ENCODE measurements at places on chromosomes 3 and 15. TPM values are rescaled to one million over a fixed set of nuclear protein-coding genes. Genes with fewer than 3 reads are reported as not detected.

DNA sequence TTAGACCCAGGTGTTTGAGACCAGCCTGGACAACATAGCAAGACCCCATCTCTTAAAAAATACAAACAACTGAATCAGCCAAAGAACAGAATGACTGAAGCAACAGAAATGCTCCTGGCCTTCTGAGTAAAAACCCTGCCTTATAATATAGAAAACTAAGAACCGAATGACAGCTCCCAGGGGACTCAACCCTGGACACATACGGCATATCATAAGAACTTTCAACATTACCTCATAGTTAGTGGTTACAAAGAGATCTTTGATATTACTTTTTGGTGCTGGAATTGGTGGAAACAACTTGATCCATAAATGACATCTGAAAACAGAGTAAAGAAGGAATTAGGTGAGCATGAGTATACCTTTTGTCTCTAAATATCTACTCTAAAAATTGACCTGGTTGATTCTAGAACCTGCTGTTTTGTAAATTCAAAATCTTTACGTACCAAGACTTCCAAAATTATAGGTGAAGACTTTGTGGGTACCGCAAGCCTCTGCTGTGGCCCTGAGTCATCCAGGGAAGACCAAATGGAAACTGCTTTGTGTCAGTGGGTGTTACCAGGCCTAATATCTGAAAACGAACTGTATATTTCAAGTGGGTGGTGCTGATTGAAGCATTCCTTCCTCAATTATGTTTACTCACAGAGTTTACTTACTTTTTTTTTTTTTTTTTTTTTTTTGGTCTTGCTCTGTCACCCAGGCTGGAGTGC is 35.5 kb downstream of the IL5RA start:
- DNase-seq = no peak
- no peaks in the 10 kb centered on the region for H3K27me3 ChIP-seq
- H3K36me3 ChIP-seq = no peaks in the 10 kb centered on the region
- H3K4me1 ChIP-seq = no peaks in the 10 kb centered on the region

The TFRC gene
- total RNA-seq = 330 TPM

The B3GALNT1 gene
- 4.1 TPM for total RNA-seq

The LDHAL6B gene
- total RNA-seq = not detected

DNA sequence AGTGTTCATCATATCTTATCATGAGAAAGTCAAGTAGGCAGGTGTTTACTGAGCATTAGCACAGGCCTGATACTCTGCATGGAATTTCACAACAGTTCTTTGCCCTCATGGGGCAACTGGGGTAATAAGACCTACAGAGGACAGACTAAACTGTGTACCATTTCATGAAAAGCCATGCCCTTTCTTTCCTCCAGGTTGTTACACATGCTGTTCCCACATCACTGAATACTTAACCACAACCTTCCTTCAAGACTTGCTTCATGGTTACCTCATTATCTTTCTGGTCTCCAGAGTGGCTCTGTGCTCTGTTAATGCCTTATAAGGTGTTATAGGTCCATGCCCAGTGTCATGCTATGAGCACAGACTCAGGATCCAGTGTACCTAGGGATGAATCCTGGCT is 28.2 kb upstream of the RSL24D1 start:
- no peaks in the 10 kb centered on the region for H3K27me3 ChIP-seq
- no peak overlapping the region for H3K4me3 ChIP-seq
- DNase-seq = no peak
- peak overlapping the region; percentile 53 for H3K27ac ChIP-seq
- peaks cover 71% of the 10 kb centered on the region for H3K4me1 ChIP-seq

GRCh38 chr3:156293566-156293965 is 173.2 kb downstream of the KCNAB1 start:
- DNase-seq = no peak
- no peaks in the 10 kb centered on the region for H3K4me1 ChIP-seq
- H3K27ac ChIP-seq = no peak overlapping the region

The SCAMP2 gene
- total RNA-seq = 144 TPM

The SIDT1 gene
- 25.5 TPM for total RNA-seq

DNA sequence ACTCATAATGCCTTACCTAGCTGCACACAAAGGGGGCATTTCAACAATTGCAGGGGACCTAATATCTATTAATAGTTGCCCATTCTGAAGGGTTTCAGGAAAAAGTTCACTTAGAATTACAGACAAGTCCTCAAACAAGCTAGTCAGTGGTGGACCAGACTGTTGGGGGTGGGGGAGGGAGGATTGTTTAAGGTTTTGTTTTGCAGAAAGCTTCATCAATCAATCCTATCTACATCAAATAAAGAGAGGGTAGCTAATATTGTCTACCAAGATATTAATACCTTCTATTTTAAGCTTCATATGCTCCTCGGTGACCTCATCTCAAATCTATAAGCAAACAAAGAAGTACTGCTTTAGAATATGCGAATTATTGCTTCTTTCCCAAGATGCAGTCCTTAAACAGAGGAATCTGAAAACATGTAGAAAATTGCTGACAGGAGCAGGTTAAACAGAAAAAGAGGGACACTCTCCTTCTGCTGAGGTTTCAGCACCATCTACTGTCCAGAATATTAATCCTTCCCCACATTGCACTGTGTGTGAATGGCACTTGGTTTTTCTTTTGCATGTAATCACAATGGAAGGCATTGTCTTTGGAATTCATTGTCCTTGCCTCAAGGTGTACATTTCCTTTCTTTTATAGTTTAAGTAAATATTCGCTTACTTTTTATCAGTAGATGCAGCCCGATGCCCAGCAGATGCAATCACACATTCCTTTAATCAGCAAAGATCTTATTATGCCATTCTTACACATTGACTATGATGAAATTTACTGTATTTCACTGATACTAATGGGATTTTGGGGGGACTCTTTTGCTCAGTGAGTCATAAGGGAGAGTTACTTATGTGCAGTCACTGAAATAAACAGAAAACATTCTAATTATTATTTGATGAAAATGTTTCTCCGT is 94.7 kb downstream of the IL5RA start:
- no peak overlapping the region for H3K27ac ChIP-seq
- no peak for DNase-seq
- peaks cover 17% of the 10 kb centered on the region for H3K27me3 ChIP-seq

The DUOXA2 gene
- total RNA-seq = not detected

The HIGD2B gene
- not detected for total RNA-seq

The HDC gene
- total RNA-seq = 0.08 TPM

The PIAS1 gene
- 39.1 TPM for total RNA-seq

The CLSTN2 gene
- total RNA-seq = not detected

The SLC22A13 gene
- total RNA-seq = 0.25 TPM

The OXTR gene
- total RNA-seq = 0.73 TPM

GRCh38 chr3:50138266-50139200 is 16.6 kb upstream of the SEMA3F start:
- H3K4me3 ChIP-seq = no peak overlapping the region
- no peaks in the 10 kb centered on the region for H3K36me3 ChIP-seq
- H3K27ac ChIP-seq = no peak overlapping the region
- H3K27me3 ChIP-seq = no peaks in the 10 kb centered on the region

The ARPP21 gene
- not detected for total RNA-seq

The ARPP19 gene
- 176 TPM for total RNA-seq

DNA sequence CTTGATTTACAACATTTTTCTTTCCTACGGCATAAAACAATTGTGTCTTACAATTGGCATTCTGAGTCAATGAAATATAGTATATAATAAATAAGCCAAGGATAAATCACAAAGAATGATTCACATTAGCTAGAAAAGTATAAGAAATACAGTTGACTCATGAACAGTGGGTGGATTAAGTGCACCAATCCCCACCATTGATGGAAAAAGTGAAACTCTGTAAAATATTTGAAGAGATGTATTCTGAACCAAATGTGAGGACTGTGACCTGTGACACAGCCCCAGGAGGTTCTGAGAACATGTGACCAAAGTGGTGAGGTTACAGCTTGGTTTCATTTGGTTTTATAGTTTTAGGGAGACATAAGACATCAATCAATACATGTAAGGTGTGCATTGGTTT is 227.5 kb downstream of the ALCAM start:
- H3K36me3 ChIP-seq = no peaks in the 10 kb centered on the region
- no peak overlapping the region for H3K4me3 ChIP-seq
- DNase-seq = no peak
- H3K27me3 ChIP-seq = no peaks in the 10 kb centered on the region

The PRSS50 gene
- not detected for total RNA-seq

GRCh38 chr3:9088441-9089353 is 125.4 kb upstream of the RAD18 start:
- H3K4me1 ChIP-seq = no peaks in the 10 kb centered on the region
- DNase-seq = no peak
- H3K27ac ChIP-seq = no peak overlapping the region
- no peak overlapping the region for H3K4me3 ChIP-seq
- H3K27me3 ChIP-seq = peaks cover 5% of the 10 kb centered on the region

The NBEAL2 gene
- total RNA-seq = 267 TPM

The FOXB1 gene
- 3.7 TPM for total RNA-seq

The ECE2 gene
- total RNA-seq = not detected

GRCh38 chr3:17111586-17111985 is 226.8 kb downstream of the PLCL2 start:
- no peak for DNase-seq
- H3K36me3 ChIP-seq = no peaks in the 10 kb centered on the region
- H3K27ac ChIP-seq = no peak overlapping the region
- no peaks in the 10 kb centered on the region for H3K4me1 ChIP-seq
- no peaks in the 10 kb centered on the region for H3K27me3 ChIP-seq

GRCh38 chr15:73237910-73238309 is 130.8 kb downstream of the HCN4 start:
- peaks cover 13% of the 10 kb centered on the region for H3K4me1 ChIP-seq
- H3K36me3 ChIP-seq = no peaks in the 10 kb centered on the region
- H3K27ac ChIP-seq = no peak overlapping the region
- H3K27me3 ChIP-seq = no peaks in the 10 kb centered on the region

GRCh38 chr15:69460481-69460880 is 7.9 kb downstream of the RPLP1 start:
- H3K4me3 ChIP-seq = no peak overlapping the region
- peaks cover 22% of the 10 kb centered on the region for H3K36me3 ChIP-seq
- DNase-seq = no peak

DNA sequence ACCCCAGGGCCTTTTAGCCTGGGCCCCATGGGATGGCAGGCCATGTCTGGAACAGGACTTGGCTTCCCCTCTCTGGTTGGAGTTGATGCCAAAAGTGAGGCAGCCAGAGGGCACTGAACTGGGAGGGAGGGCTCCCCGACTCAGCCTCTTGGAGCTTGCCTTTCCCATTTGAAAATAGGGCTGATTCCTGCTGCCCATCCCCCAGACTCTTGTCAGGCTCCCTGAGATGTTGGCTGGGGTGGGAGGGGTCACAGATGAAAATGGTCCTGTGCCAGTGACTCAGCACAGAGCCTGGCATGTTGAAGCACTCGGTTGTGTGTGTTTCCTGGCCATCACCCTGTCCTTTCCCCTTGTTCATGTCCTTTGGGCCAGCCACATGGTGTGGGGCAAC is 6.6 kb downstream of the PPCDC start:
- peaks cover 30% of the 10 kb centered on the region for H3K36me3 ChIP-seq
- peaks cover 37% of the 10 kb centered on the region for H3K4me1 ChIP-seq
- no peak overlapping the region for H3K27ac ChIP-seq

DNA sequence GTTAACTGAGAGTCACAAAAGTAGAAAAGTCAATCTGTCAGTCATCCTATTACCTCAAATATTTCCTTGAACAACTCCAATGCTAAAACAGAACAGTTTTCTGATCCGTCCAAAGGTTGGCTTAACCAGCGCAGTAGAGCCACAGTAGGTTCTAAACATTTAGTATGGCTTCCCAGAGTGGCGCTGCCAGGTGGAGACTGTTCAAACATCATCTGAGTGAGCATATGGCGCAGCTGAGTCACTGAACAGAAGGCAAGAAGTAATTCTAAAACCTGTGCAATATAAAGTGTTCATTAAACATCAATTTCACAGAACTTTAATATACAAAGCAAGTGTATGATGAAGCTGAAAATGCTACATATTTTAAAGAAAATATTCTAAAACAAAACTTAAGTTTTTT is 19.9 kb downstream of the CIP2A start:
- H3K36me3 ChIP-seq = peaks cover 60% of the 10 kb centered on the region
- H3K4me3 ChIP-seq = no peak overlapping the region
- H3K27me3 ChIP-seq = no peaks in the 10 kb centered on the region

The MYH15 gene
- total RNA-seq = 0.28 TPM

GRCh38 chr3:61522626-61523025 is 38.7 kb upstream of the PTPRG start:
- H3K36me3 ChIP-seq = no peaks in the 10 kb centered on the region
- peaks cover 6% of the 10 kb centered on the region for H3K4me1 ChIP-seq
- no peak overlapping the region for H3K27ac ChIP-seq
- no peak for DNase-seq

- no peak overlapping the region for H3K4me3 ChIP-seq
- no peak overlapping the region for H3K27ac ChIP-seq
- H3K4me1 ChIP-seq = no peaks in the 10 kb centered on the region
- no peaks in the 10 kb centered on the region for H3K27me3 ChIP-seq
- no peaks in the 10 kb centered on the region for H3K36me3 ChIP-seq
Measured at GRCh38 chr3:159062734-159063410, 261.0 kb downstream of the MFSD1 start.

- H3K4me3 ChIP-seq = no peak overlapping the region
- H3K36me3 ChIP-seq = peaks cover 16% of the 10 kb centered on the region
- peaks cover 37% of the 10 kb centered on the region for H3K4me1 ChIP-seq
- no peak overlapping the region for H3K27ac ChIP-seq
- no peaks in the 10 kb centered on the region for H3K27me3 ChIP-seq
Measured at GRCh38 chr3:97983933-97984491, 11.8 kb upstream of the RIOX2 start.

The SCN11A gene
- total RNA-seq = not detected

The DMXL2 gene
- 6.1 TPM for total RNA-seq

DNA sequence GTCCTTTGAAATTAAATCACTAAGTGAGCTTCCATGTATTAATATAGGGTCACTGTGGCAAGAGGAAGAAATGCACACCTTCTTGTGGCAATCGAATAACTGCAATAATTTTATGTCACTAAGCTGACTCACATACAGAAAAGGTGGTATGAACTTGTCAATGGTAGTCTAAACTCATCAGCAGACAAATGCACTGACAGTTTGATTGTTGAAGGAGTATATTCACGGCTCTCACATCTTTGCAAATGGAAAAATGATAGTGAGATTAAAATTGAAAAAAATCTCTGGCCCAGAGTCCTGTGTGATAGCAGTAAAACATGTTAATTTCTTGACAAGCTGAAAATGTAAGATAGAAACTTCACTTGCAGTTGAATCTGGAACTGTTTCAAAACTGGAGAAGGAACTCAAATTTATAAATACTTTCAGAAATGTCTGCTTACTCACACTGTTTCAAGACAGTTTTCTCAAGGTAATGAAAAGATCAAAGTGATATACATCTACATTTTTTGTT is 215.8 kb upstream of the CADM2 start:
- no peak overlapping the region for H3K27ac ChIP-seq
- no peaks in the 10 kb centered on the region for H3K27me3 ChIP-seq
- no peak for DNase-seq
- no peaks in the 10 kb centered on the region for H3K36me3 ChIP-seq

- no peak overlapping the region for H3K27ac ChIP-seq
- H3K4me3 ChIP-seq = no peak overlapping the region
- peaks cover 11% of the 10 kb centered on the region for H3K27me3 ChIP-seq
- H3K36me3 ChIP-seq = no peaks in the 10 kb centered on the region
Measured at GRCh38 chr3:186340204-186340603, 21.8 kb downstream of the DGKG start.
